Stimulated activated CD4-positive, alpha-beta T cell treated with anti-CD3 and anti-CD28 coated beads, Interleukin-12 subunit alpha, Interleukin-12 subunit beta, amount 100 ng/mL, for 48 hours (primary cell): ENCODE measurements at places on chromosomes 12 and 14.

GRCh38 chr14:33686218-33686617 is 264.7 kb downstream of the EGLN3 start:
- DNase-seq = no peak

DNA sequence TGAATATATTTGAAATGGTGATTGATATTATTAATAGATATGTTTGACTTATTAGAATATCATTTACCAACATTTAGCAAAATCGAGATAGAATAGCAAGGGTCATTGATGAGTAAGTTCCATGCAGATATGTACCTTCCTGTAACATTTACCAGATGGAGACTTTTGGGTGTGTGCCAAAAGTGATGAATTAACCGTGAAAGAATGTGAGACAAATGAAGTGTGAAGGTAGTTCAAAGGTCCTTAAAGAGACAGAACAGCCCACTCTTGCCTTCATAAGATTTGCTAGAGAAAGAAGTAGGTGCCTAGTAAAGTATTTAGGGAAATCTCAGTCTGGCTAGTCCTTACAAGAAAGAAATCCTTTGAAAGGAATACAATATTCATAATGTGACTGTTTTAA is 45.5 kb downstream of the FGD4 start:
- no peak for DNase-seq

GRCh38 chr12:101475751-101476305 is 692 bp downstream of the SPIC start:
- no peak for DNase-seq

GRCh38 chr12:71755146-71755892 is 656 bp downstream of the RAB21 start:
- DNase-seq = peak; percentile 34

GRCh38 chr12:70643939-70644338 is 6.7 kb upstream of the PTPRB start:
- DNase-seq = no peak

GRCh38 chr12:116266631-116267349 is 10.7 kb downstream of the MED13L start:
- no peak for DNase-seq

DNA sequence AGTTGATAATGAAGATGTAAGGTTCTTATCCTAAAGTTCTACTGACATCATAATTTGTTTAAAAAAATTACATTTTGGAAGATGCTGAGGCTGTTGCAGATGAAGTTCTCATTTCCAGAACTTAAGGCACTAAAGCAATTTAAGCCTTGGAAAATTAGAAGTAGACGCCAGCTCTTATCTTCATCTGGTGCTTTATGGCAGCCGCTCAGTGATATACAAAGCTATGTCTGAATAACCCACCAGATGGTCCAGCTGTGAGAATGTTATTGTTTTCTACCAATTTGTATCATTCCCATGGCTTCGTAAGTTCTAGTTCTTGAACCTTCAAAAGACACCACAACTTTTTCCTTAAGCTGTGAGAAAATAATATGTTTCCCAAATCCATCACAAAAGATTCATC is 212.1 kb upstream of the ARID2 start:
- DNase-seq = no peak

- DNase-seq = peak; percentile 24
Observed at GRCh38 chr14:67241411-67242167, at the start of gene PALS1. TSS of gene PALS1 (plus strand) at chr14:67241435. CDS start at chr14:67279171, 37,736 bp downstream.

DNA sequence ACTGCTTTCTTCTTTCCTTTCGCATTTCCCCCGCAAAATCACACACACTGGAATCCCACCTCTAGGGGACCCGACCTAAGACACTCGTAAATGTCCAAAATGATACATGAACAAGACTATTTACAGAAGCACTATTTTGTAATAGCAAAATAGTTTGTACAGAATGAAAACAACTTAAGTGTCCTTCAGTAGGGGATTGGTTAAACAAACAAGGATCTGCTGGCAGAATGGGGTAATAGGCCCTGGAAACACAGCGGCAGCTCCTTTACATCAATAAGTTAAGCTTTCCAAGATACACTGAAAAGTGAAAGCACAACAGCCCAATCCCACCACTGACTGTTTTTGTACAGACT is 48.8 kb downstream of the LTBP2 start:
- DNase-seq = no peak

GRCh38 chr12:48819986-48820725 is 1.9 kb downstream of the CACNB3 start:
- no peak for DNase-seq

- DNase-seq = no peak
Observed at GRCh38 chr14:72663076-72663487, 230.8 kb downstream of the DPF3 start.

- DNase-seq = no peak
Observed at GRCh38 chr12:32533971-32534590, 134.7 kb downstream of the FGD4 start.

DNA sequence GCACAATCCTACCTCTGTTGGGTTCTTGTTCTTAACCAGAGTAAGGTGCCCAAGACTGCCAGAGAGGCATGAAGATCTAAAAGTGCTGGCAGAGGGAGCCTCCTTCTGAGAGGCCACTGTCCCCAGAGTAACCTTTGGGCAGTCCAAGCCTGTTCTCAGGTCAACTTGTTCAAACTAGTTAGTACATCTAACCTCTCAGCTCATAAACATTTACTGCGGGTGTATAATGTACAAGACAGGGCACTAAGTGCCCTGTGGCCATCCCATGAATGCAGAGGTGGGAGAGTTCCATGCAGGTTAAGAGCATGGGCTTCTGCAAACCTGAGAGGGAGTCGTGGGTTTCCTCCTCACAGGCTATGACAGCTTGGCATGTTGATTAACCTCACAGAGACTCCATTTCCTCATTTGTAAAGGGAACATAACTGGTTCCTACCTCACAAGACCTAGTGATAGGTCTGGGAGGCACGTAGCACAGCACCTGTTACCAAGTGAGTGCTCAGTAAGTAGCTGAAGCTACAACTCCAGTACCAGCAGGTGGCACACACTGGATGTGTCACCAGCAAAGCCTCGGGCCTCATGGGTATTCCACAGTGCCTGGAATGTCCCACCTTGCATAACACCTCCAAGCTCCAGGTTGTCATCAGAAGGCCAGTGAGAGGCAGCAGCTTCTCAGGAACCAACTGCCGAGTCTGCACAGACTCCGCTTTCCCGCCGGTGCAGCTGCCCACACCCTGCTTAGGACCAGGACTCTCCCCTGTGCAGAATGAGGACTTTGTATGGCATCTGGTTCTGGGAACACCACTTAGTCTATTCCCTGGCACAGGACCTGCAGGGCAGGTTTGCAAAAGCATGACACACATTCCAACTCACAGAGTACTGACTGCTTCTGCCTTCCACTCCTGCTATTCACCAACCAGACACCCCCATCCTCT is 4.4 kb downstream of the VDR start:
- DNase-seq = no peak

DNA sequence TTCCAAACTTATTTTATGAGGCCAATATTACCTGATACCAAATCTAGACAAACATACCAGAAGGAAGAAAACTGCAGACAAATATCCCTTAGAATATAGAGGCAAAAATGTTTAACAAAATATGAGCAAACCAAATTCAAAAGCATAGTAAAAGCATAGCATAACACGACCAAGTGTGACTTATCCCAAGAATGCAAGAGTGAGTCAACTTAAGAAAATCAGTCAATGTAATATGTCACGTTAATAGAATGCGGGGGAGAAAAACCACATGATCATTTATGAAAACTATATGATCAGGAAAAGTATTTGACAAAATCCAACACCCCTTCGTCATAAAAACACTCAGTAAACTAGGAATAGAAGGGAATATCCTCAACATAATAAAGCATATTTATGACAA is 217.3 kb downstream of the ADGRD1 start:
- no peak for DNase-seq

DNA sequence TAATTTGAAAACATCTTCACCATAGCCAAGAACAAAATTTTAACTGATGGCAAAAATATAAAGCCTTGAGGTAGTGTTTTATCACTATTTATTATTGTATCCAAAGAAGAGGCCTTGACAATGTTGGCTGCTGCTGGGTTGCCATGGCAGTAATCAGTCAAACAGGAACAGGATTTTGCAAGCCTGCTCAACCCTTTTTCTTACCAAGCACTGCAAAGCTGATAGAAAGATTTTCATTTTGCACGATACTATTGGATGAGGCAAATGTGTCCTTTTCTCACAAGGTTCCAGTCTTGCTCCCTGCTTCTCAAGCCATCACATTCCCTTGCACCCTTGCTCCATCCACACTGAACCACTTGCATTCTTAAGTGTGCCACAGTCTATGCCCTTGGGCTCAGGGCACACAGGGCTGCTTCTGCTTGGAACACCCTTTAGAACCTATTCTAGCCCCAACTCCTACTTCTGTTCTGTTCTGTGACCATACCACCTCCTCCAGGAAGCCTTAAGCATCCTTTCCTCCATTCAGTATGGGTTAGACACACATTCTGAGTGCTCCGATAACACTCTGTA is 76.5 kb upstream of the AMIGO2 start:
- no peak for DNase-seq

DNA sequence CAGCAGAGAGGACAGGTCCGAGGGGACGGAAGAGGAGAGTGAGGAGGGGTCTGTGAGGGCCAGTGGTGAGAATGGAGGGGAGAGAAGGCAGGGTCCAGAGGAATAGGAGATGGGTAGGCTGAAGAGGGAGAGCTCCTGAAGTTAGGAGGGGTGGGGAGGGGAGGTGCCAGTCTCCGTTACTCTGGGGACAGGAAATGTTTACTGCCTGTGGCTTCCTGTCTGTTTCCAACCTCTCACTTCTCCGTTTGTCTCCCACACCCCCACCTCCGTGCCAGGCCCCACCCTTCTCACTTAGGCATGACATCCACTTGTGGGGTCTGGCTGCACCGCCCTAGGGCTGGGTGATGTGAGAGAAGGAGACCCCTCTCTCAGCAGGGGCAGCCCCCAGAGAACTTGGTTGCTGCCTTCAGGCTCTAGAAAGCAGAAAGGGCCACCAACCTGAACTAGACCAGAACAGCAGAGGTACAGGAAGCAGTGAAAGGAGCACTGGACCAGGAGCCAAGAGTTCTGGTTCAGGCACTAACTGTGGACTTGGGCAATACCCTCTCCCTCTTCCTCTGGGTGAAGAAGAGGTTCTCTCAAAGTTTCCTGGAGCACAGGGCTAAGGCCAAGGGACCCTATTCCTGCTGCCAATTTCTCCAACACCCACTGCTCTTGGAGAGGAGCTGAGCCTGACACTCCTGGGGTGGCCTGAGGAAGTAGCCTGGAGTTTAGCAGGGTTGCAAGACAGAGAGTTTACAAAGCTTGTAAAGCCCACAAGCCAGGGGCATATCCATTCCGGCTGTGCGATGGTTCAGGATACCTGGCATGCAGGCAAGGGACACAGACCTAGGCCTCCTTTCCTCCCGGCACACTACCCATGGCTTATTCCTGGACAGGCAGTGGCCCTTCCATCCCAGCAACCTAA is 5.5 kb downstream of the ITGA5 start:
- DNase-seq = no peak

- DNase-seq = no peak
Observed at GRCh38 chr12:16112612-16113560, 164.6 kb downstream of the SLC15A5 start.

DNA sequence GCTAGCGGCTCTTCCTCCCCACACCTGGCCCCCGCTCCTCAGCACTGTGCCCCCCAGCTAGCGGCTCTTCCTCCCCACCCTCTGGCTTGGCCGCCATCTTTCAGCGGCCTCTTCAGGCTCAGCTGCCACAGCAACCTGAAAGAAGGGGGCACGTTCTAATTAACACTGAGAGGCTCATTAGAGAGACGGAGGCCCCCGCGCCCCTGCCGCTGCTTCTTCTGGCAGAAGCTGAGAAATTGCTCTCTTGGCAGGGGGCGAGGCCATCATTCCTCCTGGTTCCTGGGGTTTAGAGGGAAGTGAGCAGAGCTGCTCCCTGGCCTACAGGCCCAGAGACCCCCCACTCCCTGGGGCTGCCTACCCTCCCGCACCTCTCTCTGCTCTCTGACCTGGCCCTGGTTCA is 64.4 kb downstream of the IQSEC3 start:
- no peak for DNase-seq

GRCh38 chr12:38775457-38775856 is 129.9 kb downstream of the CPNE8 start:
- DNase-seq = no peak

- no peak for DNase-seq
Observed at GRCh38 chr14:104657101-104657524, 32.3 kb upstream of the INF2 start.

- DNase-seq = no peak
Observed at GRCh38 chr14:102898776-102899515, 23.5 kb upstream of the AMN start.
